HT-29 (cell line): ENCODE measurements at places on chromosomes 13 and 19. TPM values are rescaled to one million over a fixed set of nuclear protein-coding genes. Genes with fewer than 3 reads are reported as not detected.

DMRTC2 gene
- total RNA-seq: not detected in 2 replicates

ADGRE3 gene
- total RNA-seq: not detected in 2 replicates

FFAR3 gene
- total RNA-seq: not detected in 2 replicates

CEACAM19 gene
- 1.0 and 2.2 TPM in 2 replicates for total RNA-seq

OR7E24 gene
- total RNA-seq: not detected in 2 replicates
